ENCODE measurements at places on chromosomes 5 and 9.

DNA sequence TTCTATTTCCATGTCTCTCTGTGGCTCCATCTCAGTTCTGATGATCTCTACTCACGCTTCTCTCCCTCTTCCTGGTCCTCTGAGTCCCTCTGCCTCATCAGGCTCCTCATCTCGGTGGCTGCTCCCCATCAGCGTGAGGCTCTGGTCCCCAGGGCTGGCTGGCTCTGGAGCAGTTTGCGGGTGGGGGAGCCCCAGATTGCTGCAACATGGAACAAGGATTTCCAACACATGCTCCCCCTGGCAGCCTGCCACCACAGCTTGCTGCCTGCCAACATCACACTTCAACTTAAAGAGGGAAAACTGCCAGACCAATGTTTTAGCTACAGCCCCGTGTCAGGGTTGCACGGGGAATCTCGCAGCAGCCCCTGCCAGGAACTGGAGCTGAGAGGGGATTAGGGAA, 77.2 kb upstream of the NEK6 start:
- DNase-seq, result no peak

- DNase-seq, result no peak
Measured at GRCh38 chr5:164234321-164234720, 728.9 kb downstream of the MAT2B start.

DNA sequence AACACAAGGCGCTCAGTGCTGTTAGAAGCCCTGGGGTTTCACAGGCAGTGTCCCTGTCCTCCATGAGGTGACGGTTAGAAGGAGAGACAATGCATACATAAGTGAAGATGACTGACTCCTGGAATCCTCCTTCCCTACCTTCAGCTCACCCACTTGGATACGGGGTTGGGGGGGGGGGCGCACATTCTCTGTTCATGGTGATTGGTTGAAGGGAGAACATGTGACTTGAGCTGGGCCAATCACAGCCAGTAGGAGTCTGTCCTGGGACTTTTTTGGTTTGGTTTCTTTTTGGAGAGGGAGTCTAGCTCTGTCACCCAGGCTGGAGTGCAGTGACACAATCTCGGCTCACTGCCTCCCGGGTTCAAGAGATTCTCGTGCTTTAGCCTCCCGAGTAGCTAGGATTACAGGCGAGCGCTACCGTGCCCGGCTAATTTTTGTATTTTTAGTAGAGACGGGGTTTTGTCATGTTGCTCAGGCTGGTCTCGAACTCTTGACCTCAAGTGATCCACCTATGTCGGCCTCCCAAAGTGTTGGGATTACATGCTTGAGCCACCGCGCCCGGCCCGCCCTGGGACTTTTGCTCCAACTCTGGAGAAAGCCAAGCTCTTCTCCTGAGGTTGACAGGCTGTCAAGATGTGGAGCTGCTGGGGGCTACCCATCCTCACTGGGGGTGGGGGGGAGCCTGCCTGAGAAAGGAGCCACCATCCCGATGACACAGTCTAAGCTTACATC, 30.8 kb downstream of the SH3PXD2B start:
- DNase-seq, result no peak

DNA sequence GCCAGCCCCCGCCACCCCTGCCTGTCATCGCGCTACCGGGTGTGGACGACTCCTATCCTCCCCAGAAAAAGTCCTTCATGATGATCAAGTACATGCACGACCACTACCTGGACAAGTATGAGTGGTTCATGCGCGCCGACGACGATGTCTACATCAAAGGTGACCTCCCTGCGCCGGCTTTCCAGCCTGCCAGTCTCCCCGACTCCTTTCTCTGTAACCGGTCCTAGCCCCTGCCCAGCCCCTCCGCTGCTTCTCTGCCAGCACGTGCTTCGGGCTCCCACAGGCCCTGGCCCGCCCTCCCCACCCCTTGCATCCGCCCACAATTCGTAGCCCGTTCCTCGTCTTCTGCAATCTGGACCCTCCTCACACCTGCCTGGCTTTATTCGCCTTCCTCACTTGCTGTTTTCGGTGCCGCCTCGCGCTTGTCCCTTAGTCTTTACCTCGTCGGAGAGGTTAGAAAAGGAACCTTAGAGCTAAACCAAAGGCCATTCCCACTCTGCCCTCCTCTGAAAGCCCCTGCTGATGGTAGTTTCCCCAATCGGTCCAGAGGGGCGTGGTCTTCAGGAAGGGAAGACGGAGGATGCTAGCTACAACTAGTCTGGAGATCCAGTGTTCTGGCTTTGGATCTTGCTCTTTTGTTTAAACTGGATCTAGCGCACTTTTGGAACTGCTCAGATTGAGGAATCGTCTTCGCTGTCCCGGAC, 1.4 kb downstream of the CHSY3 start:
- no peak for DNase-seq

GRCh38 chr5:143403593-143404415, at the start of gene NR3C1:
NR3C1 (minus strand) TSS chr5:143403686; CDS start chr5:143400839, 2,847 bp downstream.
- DNase-seq, result peak; percentile 83

DNA sequence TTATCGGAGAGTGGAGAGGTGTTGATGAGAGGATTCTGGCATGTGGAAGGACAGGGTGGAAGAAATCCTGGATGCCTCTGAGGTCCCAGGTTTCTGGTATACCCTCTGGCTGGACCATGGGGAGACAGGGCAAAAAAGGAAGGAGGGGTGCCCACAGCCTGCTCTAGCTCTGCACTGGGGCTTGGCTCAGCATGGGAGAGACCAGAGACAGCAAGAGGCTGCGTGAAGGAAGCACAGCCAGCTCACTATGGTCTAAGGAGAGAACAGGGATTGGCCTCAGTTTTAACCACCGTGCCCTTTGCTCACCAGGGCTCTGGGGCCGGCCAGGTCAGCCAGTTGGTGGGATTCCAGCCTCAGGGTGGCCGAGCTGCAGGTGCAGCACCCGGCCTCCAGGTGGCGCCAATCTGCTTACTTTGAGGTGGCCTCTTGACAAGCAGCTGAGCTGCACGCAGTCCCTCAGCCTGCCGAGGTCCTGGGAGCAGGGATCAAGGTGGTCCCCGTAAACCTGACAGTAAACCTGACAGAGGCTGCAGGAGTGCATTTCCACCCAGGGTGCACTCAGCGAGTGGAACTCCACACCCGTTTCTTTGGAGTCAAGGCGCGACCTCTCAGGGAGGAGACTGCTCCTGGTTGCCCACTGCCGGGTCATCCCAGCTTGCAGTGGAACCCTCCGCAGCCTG, 25.0 kb upstream of the SPTLC1 start:
- peak; percentile 52 for DNase-seq

DNA sequence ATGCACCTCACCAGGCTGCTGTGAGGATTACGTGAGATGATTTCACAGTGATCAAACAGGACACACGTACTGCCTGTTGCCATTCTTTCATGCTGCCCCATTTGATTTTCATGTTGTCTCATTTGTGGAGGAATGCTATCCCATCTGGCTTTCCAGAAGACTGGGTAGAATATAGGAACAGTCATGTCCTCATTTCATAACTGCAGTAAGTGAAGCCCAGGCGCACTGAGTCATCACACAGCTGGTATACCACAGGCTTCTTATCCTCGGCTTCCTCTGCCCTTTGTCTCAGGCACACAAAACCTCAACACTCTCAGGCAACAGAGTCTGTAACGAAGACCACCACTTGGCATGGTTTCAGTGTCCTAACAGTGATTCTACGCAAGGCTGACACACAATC, 62.3 kb downstream of the LHFPL2 start:
- no peak for DNase-seq

DNA sequence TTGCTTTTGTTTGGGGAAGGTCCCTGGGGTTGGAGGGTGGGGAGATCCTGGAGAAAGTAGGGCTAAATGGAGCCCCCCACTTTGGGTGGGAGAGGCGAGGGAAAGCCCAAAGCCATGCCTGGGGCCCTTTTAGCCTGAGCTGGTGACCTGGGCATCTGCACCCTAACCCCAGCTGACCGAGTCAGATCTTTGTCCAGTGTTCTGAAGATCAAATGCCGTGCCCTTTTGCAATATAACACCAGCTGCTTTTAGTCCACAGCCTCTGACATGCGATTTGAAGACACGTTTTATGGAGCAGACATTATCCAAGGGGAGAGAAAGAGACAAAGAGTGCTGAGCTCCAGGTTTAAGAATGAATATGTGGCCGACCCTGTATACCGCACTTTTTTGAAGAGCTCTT, 416.5 kb downstream of the KDM4C start:
- no peak for DNase-seq

DNA sequence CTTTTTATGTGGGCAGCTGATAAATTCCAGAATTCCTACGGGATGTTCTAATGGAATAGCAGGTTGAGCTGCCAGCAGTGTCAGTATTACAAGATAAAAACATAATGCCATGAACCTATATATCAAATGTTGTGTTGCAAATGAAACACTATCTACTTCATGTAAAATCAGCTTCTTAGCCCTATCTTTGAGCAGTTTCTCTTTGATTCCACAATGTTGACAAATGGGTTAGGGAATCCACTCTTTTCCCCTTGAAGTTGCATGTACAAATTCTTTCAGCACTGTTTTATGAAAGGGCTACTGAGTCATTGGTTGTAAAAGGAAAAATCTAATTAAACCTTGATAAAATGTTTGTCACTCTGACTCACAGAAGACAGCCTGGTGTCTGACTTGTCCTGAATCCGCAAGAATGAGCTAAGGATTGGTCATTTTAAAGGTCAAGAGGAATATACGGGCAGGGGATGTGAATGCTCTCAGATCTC, 950.6 kb upstream of the NUDT12 start:
- no peak for DNase-seq

DNA sequence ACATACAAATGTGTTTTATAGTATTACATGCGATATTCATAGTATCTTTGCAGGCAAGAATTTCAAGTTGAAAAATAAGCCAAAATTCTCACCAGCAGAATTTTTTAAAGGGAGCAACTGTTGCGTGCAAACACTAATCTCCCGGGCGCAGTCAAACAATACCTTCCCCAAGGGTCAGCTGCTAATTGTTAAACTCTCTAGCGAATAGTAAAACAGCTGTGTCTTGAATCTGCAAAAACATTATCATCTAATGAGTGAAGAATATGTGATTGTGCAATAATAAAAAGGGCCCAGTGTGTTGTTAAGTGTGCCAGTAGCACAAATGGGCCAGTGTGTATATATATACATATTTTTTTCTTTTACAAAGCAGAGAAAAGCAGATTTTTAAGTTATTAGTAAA, 131.4 kb downstream of the CCDC192 start:
- no peak for DNase-seq

DNA sequence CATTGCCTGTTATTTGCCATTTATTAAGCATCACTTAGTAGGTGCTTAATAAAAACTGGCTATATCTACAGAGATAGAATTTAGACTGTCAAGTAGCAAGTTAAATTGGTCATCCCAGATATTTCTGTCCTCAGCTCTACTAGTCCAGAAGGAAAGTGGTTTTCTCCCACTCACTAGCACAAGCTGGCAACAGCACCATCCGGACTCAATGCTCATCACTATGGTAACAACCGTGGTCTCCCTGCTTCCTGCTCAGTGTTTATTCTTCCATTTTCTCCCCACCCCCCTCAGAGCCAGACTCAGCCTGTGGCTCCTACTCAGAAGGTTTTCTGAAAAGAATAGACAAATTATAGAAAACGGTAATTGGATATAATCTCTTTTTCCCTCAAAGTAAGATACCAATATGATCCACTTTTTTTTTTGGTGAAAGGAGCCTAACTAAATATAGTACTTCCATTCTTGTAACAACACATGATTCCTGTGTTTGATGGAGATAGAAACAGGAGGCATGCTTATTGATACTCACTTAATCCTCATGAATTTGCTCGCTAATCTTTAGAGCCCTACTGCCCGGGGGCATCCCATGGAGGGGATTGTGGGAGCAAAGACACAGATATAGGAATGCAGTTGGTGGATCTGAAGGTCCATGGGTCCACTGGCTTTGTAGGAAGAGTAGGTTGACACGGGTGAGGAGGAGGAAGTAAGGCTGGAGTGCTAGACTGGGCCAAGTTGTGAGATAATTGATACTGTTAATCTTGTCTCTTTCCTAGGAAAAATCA, 191.4 kb downstream of the MAN2A1 start:
- no peak for DNase-seq

DNA sequence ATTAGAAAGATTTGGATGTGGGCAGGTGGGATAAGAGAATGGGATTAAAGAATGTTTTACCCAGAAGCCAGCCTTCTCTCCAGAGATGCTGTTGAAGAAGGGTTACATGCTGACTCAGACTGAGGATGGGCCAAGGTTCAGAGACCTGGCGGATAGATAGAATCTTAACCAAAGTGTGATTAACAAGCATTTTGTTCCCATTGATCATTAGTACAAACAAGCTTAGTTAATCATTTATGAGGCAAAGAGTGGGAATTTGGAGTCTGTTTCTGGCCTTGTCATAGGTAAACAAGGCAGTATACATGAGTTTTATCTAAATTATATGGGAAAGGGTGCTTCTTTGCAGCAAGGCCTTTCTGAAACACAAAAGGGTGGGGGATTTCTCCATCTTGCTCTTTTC, 20.8 kb upstream of the DTWD2 start:
- DNase-seq, result no peak

DNA sequence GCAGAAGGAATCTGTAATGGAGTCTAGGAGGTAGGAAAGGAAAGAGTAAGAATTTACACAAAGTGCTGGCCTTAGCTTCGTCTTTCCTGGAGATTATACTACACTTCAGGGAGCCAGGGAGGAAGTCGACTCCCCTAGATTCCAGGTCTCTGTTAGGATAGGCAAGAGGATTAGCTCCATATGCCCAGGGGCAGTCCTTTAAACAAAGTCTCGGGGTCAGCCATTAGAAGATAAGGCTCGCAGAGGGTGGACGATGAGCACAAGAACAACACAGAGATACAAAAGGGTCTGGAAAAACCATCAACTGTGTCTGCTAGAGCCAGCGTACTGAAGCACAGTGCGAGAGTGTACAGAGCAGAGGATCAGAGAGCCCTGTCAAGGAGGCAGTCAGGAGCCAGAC, 344.7 kb upstream of the TNC start:
- no peak for DNase-seq

- DNase-seq, result no peak
Measured at GRCh38 chr5:153429761-153430380, 60.6 kb upstream of the GRIA1 start.

- no peak for DNase-seq
Measured at GRCh38 chr5:91090995-91091394, 292.1 kb downstream of the ARRDC3 start.

GRCh38 chr9:100598641-100599145, 20.8 kb downstream of the CAVIN4 start:
- DNase-seq, result peak; percentile 63

- no peak for DNase-seq
Measured at GRCh38 chr5:151121665-151122064, 35.9 kb downstream of the ANXA6 start.

GRCh38 chr9:18352711-18353110, 121.2 kb upstream of the ADAMTSL1 start:
- no peak for DNase-seq

- no peak for DNase-seq
Measured at GRCh38 chr5:144711172-144711571, 540.5 kb downstream of the KCTD16 start.

GRCh38 chr5:135678640-135679268, 100.0 kb upstream of the CXCL14 start:
- no peak for DNase-seq

Measured in activated CD8-positive, alpha-beta memory T cell treated with anti-CD3 and anti-CD28 coated beads for 1 hour (primary cell).